ENCODE measurements at places on chromosomes 1 and 21.

GRCh38 chr1:61254634-61255357 is 172.4 kb downstream of the NFIA start:
- DNase-seq: no peak

- DNase-seq: no peak
Measured at GRCh38 chr1:91120421-91120820, 98.6 kb upstream of the ZNF644 start.

- DNase-seq: no peak
Measured at GRCh38 chr1:106304106-106304505, 752.4 kb upstream of the PRMT6 start.

DNA sequence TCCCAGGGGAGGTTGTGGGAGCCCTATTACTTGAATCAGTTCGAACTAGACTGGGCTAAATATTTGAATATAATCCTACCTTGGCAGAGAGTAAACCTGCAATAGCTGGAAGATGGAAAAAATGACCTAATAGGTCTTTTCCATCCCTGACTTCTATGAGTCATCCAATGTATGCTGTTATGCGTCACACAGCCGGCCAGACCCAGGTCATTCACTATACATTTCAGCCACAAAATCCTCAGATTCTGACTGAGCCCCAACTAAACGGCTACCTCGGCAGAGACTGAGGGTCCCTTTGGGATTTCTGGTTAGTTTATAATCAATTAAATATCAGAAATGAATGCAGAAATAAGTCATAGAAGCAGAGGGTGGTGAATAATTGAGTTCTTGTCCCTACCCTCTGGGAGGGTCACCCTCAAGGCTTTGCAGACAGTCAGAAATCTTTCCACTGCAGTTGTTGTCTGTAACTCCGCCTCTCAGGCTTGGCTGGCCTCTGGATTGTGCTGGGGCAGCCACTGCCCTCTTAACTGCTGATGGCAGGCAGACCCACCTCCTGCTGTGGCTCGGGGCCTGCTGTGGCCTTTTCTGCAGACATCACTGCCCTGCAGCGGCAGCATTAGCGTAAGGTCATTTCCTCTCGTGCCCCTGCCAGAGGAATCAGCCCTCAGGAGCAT is 240.5 kb downstream of the TGFB2 start:
- DNase-seq: no peak

- DNase-seq: no peak
Measured at GRCh38 chr1:8443558-8444194, 125.8 kb downstream of the SLC45A1 start.
